ENCODE measurements at places on chromosomes 1 and 21.

GRCh38 chr1:50852889-50853288, 107.2 kb downstream of the FAF1 start:
- no peak for DNase-seq

DNA sequence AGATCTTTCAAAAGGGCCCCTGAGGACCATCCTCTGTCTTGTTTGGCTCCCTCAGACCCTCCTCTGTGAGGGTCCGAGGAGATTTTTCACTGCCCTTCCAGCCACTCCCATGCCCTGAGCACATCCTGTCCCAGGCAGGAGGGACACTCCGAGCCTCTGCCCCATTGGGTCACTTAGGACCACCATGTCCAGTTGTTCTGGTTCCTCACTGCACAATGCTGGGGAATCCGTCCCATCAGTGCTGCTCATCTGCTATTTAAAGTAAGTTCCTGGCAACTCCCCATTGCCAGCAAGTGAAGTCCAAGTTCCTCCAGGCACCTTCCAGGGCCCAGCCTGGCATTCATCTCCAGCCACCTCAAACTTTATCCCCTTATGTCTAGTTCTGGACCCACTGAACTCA, 117.5 kb upstream of the GRIK3 start:
- DNase-seq, result no peak

- no peak for DNase-seq
Observed at GRCh38 chr1:239608469-239608868, 222.1 kb downstream of the CHRM3 start.

DNA sequence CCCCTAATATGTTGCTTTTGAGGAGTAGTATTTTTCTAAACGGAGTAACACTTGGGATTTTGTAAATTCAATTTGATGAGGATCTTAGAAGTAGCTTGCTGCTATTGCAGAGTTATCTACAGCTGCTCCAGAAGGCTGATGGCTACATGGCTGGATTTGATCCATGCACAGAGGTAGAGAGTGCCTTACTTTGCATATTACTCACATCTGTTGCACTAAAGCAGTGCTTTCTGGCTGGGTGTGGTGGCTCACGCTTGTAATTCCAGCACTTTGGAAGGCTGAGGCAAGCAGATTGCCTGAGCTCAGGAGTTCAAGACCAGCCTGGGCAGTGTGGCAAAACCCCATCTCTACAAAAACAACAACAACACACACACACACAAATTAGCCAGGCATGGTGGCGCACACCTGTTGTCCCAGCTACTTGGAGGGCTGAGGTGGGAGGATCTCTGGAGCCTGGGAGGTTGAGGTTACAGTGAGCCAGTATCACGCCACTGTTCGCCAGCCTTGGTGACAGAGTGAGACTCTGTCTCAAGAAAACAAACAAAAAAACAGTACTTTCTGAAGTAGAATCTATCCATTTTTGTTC, 24.6 kb downstream of the RALGPS2 start:
- DNase-seq, result no peak

DNA sequence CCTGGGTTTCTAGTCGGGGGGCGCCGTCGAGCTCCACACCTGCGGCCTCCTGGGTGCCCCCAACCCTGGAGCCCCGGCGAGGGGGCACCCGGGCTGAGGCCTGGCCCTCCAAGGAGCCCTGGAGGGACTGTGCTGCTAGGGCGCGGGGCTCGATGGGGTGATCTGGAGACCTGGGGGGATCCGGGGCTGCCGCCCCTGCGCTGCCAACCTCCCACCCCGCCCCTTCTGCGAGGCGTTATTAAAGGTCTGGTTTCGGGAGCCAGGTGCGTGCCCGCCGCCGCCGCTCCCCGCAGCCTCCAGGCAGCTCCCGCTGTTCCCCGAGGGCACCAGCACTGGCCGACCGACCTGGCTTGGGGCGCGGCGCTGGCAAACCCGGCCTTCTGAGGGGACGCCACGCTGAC, 746 bp upstream of the POFUT2 start:
- no peak for DNase-seq

All from Jurkat, Clone E6-1 (cell line).